ENCODE measurements at places on chromosomes 4 and X. TPM values are rescaled to one million over a fixed set of nuclear protein-coding genes. Genes with fewer than 3 reads are reported as not detected.

CDS1 gene
- under 0.01 TPM for total RNA-seq

SLC26A1 gene
- 0.22 TPM for total RNA-seq

MAGED4 gene
- total RNA-seq = 30.3 TPM

CT47A1 gene
- not detected for total RNA-seq

SULT1E1 gene
- 0.22 TPM for total RNA-seq

RHOXF2B gene
- not detected for total RNA-seq

NMU gene
- total RNA-seq = not detected

ASMT gene
- total RNA-seq = not detected

All from dermis lymphatic vessel endothelial cell (primary cell).